ENCODE measurements at places on chromosomes 6 and 20.

- no peak for DNase-seq
Measured at GRCh38 chr6:87660226-87660911, 41.7 kb downstream of the AKIRIN2 start.

DNA sequence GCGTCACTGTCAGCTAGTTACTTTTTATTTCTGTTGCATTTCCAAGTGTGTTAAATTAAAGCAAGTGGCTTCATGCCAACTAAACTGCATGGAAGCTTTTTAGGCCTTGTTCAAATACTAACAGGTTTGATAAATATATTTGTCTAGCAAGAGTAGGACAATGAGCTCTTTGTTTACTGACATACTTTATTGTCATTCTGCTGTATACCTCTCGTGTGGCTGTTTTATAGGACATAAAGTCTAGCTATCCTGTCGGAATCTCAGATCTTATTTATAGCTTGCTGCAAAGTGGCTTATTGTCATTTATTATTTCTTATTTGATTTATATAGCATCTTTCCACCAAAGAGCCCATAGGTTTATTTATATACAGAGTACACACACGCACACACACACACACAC is 711.1 kb downstream of the KIF16B start:
- no peak for DNase-seq

GRCh38 chr20:37693242-37693634 is 592 bp upstream of the CTNNBL1 start:
- no peak for DNase-seq

DNA sequence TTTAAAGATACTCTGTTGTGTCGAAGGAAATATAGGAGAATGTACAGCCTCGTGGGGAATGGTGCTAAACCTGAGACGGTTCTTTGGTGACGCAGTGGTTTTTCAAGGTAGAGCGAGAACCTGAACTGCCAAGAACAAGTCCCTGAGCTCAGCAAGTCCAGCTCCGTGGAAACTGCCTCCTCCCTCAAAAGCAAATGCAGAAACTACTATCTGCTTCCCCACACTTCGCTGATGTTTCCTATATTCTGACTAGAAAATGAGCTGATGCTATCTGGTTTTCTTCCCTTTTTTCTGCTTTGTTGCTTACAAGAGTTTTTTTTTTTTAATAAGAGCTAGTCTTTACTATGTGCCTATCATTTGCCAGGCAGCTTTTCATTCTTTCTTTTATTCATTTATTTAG is 85.3 kb upstream of the LY86 start:
- no peak for DNase-seq

GRCh38 chr6:170506446-170506845 is 46.7 kb downstream of the PSMB1 start:
- no peak for DNase-seq

DNA sequence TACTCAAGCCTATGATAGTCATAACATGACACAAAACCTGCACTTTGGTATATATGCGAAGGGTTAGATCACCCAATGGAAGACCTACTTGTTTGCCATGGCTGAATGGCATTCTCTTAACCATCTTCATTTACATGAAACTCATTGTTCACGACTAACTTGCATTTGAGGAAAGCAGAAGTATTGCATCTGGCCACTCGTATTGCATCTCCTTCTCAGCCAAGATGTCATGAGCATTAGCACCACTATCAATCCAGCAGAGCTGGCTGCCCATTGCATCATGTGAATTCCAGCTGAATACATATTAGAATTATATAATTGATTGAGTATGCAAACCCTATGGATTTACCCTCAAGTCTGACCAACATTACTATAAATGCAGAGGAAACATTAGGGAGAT is 390.2 kb downstream of the LAMA2 start:
- DNase-seq, result no peak

DNA sequence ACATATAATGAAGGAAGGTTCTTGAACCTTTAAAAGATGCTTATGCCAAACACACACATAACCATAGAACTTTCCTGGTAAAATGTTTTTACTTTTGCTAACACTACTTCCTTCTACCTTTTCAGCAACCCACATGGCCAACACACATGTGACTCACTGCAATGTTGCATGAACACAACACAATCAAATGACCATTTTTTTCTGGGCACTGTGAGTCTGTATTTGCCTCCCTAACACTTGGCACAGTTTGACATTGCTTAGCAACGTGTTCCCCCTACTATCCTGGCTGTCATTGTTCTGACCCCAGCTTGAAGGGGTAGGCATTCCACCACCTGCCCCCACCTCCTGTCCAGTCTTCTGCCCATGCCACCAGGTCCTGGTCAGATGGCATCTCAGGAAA is 204.8 kb upstream of the PRND start:
- no peak for DNase-seq

DNA sequence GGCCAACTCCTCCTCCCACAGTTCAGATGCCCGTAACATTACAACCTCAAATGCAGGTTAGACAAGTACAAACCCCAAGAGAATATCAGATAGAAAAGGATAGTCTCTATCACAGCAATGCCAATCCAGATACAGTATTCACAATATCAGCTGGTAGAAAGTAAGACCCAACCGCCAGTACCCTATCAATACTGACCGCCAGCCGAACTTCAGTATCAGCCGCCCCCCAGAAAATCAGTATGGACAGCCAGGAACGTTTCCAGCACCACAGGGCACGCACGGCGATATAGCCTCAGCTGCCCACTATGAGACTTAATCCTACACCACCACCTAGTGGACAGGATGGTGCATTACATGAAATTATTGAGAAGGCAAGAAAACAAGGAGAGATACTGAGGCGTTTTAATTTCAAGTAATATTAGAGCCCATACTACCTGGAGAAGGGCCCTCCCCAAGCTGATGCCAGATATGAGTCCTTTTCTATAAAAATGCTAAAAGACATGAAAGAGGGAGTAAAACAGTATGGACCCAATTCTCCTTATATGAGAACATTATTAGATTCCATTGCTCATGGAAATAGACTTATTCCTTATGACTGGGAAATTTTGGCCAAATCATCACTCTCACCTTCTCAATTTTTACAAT is 17.6 kb upstream of the EIF2S2 start:
- DNase-seq, result peak; percentile 89

GRCh38 chr20:1313236-1313964 is 15.5 kb downstream of the SDCBP2 start:
- DNase-seq, result peak; percentile 65

GRCh38 chr6:116667623-116668022 is 943 bp downstream of the ZUP1 start:
- DNase-seq, result peak; percentile 72

- DNase-seq, result peak; percentile 26
Measured at GRCh38 chr6:143513410-143513809, 1.9 kb upstream of the FUCA2 start.

DNA sequence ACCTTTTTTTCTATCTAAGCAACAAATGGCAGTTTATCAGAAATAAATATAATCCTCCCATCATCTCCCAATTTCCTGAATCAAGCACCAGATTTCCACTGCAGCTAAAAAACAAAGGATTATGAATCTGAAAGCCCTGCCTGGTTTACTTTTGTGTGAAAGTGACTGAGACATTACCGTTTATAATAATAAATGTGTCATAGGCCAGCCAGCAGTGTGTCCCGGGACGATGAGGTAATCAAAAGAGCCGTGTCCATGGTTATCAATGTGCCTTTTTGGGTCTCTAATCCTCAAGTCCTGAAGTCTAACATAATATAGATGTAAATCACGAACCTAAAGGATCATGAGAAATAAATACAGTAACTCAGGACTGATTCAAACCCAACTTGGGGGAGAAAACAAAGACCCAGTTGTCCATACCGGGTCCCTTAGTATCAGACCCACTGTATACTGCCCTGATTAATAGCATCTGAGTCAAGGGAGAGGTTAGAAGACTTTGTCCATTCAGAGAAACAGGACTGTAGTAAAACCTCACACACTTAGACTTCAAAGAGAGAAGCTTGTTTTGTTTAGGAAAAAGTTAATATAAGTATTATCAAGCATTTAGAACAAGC is 149.1 kb downstream of the SASH1 start:
- DNase-seq, result no peak

- DNase-seq, result no peak
Measured at GRCh38 chr6:55825402-55826051, 49.9 kb downstream of the BMP5 start.

DNA sequence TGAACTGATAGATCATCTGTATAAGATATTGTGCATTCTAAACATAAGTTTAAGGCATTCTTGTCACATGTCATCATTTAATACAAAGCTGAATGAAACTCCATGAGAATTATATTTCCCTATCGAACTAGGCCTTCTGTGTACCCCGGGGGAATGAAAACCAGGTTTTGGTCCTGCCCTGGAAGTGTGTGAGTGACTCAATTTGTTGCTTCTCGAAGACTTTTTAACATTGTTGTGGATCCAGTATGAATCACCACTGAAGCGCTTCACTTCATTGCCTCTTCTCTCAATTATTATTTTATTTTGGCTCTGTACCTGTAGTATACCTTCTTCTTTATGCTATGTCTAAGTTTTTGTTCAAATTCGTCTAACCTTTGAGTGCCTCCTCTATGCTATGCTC is 150.8 kb downstream of the GRIK2 start:
- DNase-seq, result no peak

DNA sequence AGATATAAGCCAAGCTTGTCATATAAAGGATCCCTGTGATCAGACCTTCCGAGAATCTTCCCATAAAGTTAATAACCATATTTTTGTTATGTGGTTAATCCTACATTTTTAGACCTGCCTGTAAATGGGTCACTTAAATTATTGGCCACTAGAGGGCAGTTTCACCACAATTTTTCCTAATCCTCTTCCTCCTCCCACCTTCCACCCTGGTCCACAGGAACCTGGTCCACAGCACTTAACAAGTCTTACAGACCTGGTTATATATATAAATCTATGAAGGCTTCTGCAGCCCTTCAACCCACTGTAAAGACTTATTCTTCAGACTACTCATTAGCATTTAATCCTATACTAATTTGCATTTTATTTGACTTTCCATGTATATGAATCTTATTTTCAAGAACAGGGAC is 28.3 kb downstream of the MRS2 start:
- peak; percentile 72 for DNase-seq

DNA sequence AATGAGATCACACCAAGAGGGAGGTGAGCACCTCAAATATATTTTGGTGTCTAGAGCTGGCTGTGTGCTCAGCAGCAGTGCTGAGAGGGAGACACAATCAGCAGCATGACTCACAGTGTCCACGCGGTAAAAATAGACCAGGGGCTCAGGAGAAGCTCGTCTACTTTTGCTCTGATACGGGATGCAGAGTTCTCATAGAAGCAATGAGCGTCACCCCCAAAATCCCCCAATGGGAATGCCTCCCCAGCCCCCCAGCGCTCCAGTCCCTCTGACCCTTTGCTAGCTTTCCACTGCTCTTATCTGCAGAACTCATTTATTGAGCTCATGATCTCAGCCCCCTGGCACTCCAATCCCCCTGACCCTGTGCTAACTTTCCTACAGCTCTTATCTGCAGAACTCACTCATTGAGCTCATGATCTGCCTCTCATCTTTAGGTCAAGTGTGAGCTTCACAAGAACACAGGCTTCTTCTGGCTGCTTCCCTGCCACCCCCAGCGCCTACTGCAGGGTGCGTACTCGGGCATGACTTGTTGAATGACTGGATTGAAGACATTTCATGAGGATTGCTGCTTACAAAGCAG is 34.0 kb downstream of the SYNDIG1 start:
- no peak for DNase-seq

GRCh38 chr6:79040083-79040482 is 38.0 kb downstream of the PHIP start:
- DNase-seq, result no peak

GRCh38 chr20:54320148-54320607 is 112.3 kb downstream of the PFDN4 start:
- no peak for DNase-seq

GRCh38 chr20:34215711-34216381 is 25.4 kb upstream of the ASIP start:
- DNase-seq, result no peak

DNA sequence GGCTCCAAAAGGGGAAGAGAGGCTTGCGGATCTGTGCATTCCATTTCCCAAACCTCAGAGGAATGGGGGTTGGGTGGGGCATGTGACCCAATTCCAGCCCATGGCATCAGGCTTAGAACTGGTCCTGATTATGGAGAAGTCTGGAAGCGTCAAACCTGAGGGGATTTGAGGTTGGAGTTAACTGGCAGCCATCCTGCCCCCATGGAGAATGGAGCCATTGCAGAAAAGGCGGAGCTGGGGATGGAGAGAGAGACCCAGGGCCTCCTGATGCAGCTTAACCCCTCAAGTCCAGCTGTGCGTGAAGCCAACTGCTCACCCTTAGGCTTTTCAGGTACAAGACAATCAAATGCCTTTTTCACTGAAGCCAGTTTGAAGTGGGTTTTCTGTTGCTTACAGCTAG is 9.9 kb upstream of the SDCBP2 start:
- no peak for DNase-seq

DNA sequence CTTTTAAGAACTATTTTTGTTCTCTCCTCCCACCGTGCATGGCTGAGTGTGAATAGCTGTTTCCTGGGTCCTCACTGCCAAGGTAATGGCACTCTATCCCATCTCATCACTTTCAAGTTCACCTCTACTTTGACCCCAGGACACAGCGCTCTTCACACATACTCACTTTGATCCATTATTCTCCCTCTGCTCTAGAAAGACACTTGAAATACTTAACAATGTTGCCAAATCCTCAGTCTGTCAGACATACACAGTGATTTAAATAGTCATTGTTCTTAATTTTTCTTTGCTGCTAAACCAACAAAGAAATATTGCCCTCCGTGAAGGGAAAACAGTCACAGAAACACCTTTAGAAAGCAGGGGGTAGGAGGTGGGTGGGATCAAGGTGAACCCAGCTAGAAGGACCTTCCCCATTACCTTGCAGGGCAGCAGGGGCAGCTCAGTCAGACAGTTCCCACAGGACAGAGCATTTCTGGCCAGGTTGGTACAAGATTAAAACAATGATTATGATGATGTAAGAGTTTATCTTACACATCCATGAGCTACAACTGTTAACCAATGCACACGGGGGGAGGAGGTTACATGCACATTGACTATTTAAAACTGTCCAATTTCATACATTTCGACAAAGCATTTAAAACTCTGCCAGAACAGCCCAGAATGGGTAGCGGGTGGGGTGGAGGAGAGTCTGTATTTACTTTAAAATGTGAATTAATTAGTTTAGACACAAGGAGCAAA is 2.4 kb downstream of the SLC22A23 start:
- DNase-seq, result no peak

- no peak for DNase-seq
Measured at GRCh38 chr6:72551470-72551869, 70.4 kb upstream of the KCNQ5 start.

DNA sequence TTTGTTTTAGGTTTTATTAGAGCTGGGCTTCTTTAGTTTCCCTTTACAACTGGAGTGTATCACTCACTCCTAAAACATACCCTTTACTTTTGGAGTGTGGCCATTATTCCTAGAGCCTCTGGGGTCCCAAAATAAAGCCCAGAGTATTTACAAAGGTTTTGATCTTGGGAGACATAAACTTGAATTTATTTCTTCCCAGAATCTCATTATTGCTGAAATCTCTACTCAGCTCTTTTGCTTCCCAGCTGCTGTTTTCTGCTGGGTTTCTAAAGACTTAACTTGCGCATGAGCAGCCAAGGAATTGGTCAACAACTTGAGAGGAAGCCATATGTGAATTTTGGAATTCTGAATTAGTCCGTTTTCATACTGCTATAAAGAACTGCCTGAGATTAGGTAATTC is 94.5 kb upstream of the NRSN1 start:
- no peak for DNase-seq

GRCh38 chr20:3933218-3933617 is 44.0 kb downstream of the PANK2 start:
- DNase-seq, result no peak

All from NAMALWA (cell line).